Activated CD4-positive, alpha-beta T cell treated with anti-CD3 and anti-CD28 coated beads for 24 hours (primary cell): ENCODE measurements at places on chromosomes 11 and 22.

GRCh38 chr11:125271483-125272091 is 107.0 kb downstream of the PKNOX2 start:
- DNase-seq, result no peak

GRCh38 chr11:67456068-67456705 is 1.0 kb downstream of the CABP4 start:
- no peak for DNase-seq

GRCh38 chr11:62792202-62792575 is 383 bp upstream of the TMEM223 start:
- DNase-seq, result no peak

DNA sequence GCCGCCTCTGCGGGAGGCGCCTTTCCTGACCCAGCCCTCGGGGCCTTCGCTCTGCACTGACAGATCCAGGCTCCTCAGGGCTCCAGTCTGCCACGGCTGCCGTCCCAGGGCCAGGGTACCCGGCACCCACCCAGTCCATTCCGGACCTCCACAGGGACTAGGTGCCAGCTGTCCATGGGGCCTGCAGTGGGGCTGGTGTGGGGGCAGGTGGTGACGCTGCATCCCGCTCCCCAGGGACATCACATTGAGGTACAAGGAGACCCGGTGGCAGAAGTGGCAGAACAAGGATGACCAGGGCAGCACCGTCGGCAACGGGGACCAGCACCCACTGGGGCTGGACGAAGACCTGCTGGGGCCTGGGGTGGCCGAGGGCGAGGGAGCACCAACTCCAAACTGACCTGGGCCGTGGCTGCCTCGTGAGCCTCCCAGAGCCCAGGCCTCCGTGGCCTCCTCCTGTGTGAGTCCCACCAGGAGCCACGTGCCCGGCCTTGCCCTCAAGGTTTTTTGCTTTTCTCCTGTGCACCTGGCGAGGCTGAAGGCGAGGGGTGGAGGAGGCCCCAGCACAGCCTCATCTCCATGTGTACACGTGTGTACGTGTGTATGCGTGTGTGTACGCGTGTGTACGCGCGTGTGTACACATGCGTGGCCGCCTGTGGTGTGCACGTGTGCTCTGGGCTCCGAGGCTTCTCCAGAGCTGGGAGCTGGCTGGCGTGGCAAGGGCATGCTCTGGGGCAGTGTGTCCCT is 16.7 kb downstream of the RNH1 start:
- no peak for DNase-seq

GRCh38 chr22:19105456-19105855 is 16.8 kb downstream of the DGCR2 start:
- no peak for DNase-seq

DNA sequence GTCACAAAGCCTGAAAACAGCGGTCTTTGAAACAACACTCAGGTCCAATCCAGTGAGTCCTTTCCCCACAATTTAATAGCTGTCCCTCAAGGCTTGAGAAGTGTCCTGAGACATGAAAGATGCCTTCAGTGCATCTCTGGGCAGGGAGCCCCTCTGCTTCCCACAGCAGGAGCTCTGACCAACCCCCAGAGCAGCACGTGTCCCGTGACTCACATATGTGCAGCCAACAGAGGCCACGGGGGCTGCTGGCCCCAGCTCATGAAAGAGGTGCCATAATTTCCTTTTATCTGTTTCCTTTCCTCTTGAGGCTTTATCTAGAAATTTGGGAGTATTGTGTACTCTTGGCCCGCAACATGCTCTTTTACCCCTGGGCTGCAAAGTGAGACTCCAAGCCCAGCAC is 33.2 kb upstream of the LMO1 start:
- DNase-seq, result no peak

- DNase-seq, result no peak
Measured at GRCh38 chr11:121566279-121567168, 113.8 kb upstream of the SORL1-AS1 start.

DNA sequence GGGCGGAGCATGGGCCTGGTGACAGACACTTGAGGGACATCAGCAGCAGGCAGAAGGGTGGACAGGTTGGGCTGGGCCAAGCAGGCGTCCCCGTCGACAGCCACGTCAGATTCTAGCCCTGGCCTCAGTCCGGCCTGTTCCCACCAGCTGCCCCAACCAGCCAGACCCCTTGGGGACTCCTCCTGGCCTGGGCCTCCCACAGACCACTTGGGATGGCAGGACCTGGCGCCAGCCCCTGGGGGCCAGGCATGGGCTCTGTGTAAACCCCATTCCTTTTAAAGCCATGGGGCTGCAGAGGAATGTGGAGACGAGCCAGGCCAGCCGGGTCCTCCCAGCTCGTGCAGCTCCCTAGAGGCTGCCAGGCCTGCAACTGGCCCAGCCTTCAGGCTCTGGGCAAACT is 4.7 kb upstream of the SUSD2 start:
- DNase-seq, result no peak

- DNase-seq, result no peak
Measured at GRCh38 chr22:17786435-17787161, 12.3 kb upstream of the BID start.

GRCh38 chr11:75597636-75598035 is 35.6 kb downstream of the SERPINH1 start:
- DNase-seq, result no peak

- DNase-seq, result no peak
Measured at GRCh38 chr22:42459287-42460063, 27.3 kb upstream of the NFAM1 start.

- DNase-seq, result no peak
Measured at GRCh38 chr11:74948546-74948897, 369 bp downstream of the XRRA1 start.

DNA sequence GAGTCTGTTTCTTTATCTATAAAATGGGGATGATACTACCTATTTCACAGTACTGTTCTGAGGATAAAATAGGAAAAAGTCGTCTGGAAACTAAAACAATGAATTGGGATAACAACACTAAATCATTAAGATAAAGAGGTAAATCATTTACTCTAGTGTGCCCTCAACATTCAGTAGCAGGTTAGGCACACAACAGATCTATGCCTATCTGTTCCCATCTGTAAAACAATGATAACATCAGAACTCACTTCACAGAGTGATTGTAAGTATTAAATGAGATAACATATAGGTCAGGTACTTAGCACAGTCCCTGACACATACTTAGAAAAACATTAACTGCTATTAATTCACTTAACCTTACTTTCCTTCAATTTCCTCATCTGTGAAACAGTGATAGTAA is 36.9 kb downstream of the PAK1 start:
- DNase-seq, result no peak

- no peak for DNase-seq
Measured at GRCh38 chr11:69889400-69890318, 70.4 kb upstream of the FGF3 start.

DNA sequence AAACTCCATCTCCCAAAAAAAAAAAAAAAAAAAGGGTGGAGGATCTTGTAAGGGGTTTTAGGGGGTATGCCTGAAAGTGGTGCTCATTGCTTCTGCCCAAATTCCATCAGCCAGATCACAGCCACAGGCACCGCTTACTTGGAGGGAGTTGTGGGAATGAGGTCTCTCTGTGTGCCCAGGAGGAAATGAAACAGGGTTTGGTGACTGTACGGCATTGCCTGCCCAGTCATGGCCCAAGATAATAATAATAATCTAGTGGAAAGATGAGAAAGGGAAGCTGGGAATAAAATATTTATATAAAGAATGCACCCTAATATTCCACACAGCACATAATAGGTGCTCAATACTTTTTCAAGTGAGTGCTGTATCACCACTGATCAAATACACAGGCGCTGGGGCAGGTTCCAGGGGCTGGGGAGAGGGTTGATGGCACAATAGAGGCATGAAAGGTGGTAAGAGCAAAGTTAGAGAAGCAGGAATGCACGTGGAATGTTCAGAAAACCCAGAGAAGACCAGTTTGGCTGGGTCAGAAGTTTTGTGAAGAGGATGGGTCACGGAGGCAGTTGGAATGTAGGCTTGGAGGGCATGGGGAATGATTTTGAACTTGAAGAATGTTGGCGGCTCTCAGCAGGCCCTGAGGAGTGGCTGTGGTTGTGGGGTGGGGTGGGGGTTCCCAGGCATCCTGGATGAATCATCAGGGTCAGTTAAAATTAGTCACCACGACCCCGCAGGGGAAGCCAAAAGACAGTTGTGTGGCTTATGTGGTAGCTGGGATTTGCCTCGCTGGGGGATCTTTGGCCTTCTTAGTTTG is 12.5 kb upstream of the MB start:
- no peak for DNase-seq

GRCh38 chr22:27170491-27170890 is 513.1 kb downstream of the MIAT start:
- no peak for DNase-seq

DNA sequence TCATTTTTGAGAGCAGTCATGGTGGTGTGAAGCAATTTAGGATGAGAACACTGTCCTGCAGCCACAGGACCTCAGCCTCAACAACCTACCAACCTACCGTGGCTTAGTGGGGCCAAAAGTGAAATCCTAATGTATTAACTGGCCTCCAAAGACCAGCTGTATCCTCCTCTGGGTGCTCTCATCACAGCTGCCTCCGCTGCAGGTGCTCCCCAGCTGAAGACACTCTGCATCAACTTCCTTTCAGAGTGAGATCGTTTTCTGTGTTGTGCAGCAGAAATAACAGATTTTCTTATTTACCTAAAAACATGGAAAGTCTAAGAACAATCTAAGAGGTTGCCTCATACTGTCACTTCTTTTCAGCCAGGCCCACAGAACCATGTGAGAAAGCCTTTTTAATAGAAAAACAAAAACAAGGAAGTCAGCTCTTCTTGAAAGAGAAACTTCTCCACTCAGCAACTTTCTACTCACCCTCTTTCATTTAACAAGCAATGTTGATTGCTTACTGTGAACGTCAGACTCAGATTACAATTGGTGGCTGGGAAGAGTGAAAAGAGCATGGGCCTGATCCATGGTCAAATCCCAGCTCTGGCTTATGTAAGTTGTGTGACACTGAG is 136.1 kb downstream of the TENM4 start:
- no peak for DNase-seq

DNA sequence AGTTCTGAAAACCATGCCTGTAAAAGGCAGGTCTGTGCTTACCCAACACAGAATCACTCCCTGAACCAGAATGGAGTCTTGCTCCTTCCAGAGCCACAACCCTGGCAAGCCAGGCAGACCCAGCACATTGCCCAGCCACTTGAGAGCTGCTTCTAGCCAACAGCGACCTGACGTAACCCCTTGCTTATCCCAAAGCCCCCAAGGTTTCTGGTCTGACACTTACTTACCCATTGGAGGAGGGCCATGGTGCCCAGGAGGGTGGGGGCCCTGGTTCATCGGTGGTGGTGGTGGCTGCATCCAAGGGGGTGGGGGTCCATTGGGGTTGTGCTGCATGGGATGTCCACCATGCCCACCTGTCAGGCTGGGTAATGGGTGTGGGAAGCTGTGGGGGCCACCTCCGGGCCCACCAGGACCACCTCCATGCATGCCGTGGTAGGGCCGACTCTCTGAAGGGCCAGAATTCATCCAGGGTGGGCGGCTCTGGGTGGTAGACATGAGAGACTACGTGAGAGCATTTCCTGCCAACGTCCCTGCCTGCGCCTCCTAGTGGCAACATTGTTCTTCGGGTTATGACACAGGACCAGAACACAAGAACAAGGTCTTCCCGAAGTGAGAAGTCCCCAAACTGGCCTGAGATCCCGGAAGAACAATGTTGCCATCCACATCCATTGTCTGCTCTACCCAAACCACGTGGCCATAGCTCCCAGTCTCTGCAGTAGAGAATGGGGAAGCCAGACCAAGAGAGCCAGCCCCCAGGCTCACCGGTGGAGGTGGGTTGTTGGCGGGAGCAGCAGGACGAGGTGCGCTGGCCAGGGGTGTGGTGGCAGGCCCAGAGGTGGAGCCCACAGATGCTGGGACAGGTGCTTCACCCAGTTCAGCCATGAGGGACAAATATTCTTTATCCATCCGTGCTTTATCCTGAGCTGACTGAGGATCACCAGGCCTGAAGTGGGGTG is 7.8 kb upstream of the PYGM start:
- DNase-seq, result peak; percentile 74

DNA sequence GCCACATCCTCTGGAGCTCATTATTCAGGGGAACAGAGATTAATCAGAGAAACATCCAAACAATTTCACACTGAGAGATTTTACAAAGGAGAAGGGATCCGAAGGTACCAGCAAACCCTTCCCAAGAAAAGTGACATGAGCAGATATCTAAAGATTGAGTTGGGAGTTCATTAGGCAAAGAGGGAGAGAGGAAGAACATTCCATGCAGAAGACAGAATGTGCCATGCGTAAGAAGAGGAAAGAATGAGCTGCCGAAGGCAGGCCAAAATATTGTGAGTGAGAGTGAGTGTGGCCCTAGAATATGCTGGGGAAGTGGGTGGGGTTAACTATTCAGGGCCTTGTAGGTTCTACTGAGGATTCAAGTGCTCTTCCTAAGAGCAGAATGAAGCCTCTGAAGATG is 50.0 kb upstream of the LYVE1 start:
- no peak for DNase-seq

- DNase-seq, result peak; percentile 13
Measured at GRCh38 chr22:17057959-17058814, 26.6 kb upstream of the IL17RA start.

DNA sequence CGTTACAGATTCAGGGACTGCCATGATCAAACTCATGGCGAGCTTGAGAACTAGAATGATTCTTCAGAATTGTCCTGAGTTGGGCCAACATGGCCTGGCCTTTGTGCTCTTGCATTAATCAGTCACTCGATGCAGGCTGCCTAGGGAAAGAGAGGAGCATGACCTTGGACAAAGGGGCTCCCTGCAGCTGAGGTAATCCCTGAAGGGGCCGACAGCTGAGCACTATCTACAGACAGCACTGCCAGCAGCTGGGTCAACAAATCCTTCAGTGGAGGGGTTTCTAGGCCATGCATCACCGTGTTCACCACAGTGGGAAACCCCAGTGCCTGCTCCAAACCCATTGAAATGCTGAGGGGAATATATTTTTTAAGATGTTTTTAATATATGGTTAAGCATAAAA is 159.5 kb upstream of the POU2AF2 start:
- no peak for DNase-seq

- DNase-seq, result no peak
Measured at GRCh38 chr11:11691296-11692151, 69.7 kb upstream of the GALNT18 start.

DNA sequence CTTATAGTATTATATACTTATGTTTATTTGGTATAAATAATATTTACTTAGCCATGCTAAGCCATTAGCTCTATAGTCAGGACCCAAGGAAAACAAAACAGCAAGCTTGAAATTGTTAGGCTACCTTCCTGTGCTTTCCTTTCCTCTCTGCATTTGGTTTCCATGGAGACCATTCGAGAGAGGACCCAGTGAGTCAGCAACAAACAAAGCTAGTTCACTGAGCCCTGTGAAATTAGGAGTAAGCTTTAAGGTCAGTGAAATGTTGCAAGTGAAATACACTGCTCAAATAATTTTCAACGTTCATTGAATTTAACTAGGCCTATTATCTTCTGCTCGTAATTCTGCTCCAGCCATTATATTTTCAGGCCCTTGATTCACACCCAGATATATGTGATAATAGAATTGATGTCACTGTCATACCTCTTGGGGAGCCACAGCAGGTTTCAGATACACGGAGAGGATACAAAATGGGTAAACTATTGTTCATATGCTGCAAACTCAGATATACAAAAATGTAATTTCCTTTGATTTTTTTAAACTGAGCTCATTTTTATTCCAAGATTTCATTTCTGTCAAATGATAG is 9.1 kb upstream of the OR10D3 start:
- DNase-seq, result no peak
